ENCODE measurements at places on chromosomes 11 and 22. TPM values are rescaled to one million over a fixed set of nuclear protein-coding genes. Genes with fewer than 3 reads are reported as not detected.

The MGAT3 gene
- 2.6 TPM for total RNA-seq

The MMP27 gene
- total RNA-seq, result 0.45 TPM

DNA sequence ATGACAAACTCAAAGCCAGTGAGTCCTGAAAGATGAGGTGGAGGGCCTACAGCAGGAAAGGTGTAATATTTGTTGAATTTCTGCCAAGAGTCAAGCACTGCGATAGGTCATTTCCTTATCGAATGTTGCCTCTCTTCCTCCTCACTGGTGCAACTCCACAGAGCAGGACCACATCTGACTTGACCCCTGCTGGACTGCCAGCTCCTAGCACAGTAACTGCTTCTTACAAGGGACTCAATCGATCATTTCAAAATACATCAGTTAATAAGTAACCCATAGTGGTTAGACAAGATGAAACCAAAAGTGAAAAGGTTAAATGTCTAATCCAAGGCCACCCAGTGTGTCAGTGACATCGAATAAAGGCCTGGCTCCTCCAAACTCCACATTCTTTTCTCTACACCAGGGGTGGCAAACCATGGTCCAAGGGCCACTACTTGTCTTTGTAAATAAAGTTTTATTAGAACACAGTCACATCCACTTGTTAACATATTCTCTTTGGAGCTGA, 98.5 kb upstream of the CSNK2A3 start:
- DNase-seq, result no peak

GRCh38 chr22:38243007-38243765, 29.6 kb downstream of the TMEM184B start:
- DNase-seq, result no peak

DNA sequence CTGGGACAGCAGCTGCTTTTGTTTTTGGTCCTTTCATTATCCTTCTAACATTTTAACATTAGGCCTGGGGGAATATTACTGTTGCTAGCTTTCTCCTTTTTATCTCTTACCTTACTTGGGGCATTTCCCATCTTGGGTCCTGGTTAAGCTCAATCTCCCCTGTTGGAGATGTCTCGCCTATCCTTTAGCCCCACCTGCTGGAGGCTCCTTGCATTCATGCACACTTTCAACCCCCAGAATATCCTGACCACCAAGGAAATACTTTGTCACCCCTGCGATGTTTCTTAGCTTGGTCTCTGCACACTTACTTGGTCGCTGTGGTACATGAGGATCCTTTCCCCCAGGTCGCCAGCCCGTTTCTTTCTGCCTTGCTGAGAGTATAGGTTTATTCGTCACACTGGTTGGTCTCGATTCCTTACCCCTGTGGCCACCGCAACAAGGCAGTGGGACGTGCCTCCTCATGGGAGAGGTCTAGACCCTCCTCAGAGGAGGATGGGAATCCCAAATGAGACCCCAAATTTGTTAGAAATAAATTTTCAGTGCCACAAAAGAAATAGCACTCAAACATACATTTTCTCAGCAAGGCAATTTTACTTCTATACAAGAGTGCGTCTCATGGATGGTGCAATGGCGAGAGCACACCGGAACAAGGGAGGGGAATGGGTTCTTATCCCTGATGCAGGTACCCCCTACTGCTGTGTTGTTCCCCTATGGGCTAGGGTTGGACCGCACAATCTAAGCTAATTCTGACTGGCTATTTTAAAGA, 5.4 kb upstream of the TXN2 start:
- DNase-seq, result no peak

Measured in esophagus muscularis mucosa (tissue), 4 donors.